KBM-7 (cell line): ENCODE measurements at places on chromosomes 5 and 9.

GRCh38 chr9:72649127-72649442, 127.7 kb downstream of the TMC1 start:
- no peak for DNase-seq

GRCh38 chr5:172501708-172502320, 47.5 kb upstream of the SH3PXD2B start:
- DNase-seq, result no peak

GRCh38 chr5:141806626-141807025, 71.6 kb downstream of the PCDH1 start:
- DNase-seq, result no peak

DNA sequence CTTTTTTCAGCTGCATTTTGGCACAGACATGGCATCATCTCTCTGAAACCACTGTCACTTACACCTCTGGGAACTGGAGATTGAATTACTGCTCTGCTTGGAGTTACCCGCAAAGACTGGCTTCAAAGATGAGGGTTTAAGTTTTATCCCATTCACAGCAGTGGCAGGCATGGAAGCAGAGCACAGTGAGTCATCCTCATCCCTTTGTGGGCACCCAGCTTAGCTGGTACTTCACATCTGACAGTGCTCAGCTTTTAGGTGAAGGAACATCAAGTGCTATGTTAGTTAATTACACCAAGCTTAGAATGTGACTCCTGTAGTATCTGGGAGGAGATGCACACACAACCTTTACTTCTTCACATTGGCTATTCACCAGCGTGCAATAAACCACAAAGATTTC, 24.8 kb upstream of the ALDH1A1 start:
- DNase-seq, result no peak

- DNase-seq, result no peak
Measured at GRCh38 chr5:10578293-10578665, 14.4 kb downstream of the ANKRD33B start.

DNA sequence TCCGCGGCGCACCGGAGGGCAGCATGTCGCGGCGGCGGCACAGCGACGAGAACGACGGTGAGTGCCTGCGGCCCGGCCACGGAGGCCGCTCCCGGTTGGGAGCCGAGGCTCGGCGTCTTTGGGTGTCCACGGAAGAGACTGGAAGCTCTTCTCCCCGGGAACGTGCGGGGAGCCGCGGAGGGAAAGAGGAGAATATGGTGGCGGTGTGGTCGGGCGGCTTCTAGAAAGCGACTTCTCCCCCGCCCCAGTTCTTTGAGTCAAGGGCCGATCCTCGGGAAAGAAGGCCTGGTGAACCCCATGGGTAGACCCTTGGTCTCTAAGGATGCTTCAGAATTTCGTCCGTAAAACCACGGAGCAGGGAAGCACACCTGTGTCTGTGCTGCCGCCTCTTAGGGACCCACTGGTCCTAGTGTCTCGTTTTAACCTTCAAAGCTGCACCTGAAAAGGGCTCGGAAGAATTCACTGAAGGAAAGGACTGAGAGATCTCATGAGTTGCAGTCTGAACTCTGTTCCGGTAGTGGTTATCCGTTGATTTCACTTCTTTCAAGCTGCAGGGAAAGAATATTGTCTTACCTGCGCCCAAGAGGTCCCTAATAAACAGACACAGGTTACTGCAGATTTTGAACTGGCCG, 354 bp downstream of the NCBP1 start:
- no peak for DNase-seq

- peak; percentile 18 for DNase-seq
Measured at GRCh38 chr5:37859805-37860204, 20.0 kb upstream of the GDNF start.

GRCh38 chr5:124570285-124571035, 176.0 kb downstream of the ZNF608 start:
- DNase-seq, result no peak

DNA sequence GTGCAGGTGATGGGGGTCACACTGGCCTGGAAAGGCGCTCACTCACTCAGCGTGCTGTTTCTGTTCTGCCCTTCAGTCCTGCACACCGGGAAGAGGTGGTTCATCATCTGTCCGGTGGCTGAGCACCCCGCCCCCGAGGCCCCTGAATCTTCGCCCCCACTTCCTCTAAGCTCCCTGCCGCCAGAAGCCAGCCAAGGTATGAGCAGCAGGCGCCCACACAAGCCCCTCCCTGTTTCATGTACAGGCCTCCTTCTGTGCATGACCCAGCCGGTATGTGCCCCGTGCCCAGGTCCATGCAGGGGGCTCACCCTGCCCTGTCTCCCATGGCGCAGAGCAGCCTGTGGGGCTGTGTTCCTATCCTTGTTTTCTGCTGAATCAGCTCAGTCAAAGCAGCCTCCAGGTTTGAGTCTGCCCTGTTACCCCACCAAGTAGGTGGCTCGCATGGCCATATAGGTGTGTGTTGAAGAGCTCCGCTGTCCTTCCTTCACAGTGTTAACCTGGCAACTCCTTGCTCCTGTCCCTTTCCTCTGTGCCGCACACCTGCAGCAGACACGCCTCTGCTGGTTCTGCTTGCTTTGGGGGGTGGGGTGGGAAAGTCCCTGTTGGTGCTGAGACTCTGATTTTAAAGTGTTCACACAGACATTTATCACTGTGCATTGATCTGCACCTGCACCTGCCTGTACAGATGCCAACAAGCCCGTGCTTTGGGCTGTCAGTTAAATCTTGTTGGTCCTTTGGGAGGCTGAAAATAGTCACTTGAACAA, 84.8 kb downstream of the WNK2 start:
- DNase-seq, result no peak

- DNase-seq, result peak; percentile 88
Measured at GRCh38 chr9:136372561-136373299, 739 bp downstream of the CARD9 start.

- DNase-seq, result no peak
Measured at GRCh38 chr9:129036923-129037766, 719 bp downstream of the MIGA2 start.

DNA sequence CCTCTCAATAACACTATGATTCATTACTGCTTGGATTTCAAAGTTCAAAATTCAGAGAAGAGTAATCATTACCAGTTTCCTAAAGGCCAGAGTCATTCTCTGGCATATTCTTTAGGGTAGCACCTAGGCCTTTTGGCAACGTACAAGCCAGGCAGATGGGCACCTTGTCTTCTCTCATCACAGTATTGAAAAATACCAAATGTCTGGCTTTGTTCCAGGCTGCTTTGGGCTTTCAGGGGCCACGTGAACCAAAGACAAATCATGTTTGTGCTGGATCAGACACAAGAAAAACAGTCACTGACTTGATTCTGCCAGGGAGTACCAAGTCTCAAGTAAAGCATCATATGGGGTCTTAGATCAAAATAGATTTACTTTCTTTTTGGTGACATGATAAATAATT, 15.5 kb downstream of the MEGF9 start:
- no peak for DNase-seq

DNA sequence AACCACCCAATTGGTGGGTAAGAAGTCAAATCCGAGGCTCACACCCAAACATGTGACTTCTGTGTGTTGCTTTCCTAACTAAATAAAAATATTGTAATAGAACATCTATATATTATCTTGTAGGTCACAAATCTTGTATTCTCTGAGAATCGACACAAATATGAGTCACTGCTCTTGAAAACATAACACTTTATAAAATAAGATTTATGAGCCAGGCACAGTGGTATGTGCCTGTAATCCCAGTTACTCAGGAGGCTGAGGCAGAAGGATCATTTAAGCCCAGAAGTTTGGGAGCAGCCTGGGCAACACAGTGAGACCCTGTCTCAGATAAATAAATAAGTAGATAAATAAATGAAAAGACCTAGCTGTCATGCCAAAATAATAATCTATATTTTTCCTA, 624.1 kb downstream of the ANXA1 start:
- no peak for DNase-seq

- DNase-seq, result no peak
Measured at GRCh38 chr5:124410539-124411488, 335.6 kb downstream of the ZNF608 start.

DNA sequence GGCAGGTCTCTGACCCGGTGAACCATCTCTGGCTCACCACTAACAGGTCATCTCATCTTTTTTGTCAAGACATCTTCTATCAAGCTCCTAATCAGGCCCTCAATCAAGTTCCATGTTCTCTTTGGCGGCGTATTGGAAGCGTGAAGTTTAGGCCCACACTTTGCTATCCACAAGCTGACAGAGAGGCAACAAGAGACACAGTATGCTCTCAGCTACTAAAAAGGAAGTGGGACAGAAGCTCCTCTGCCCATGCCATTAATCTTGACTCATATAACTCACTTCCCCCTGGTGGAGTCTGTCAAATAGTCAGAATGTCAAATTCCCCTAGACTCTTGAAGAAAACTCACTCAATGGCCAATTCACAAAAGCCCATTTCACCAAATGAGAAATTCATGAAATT, 77.6 kb upstream of the TMC1 start:
- peak; percentile 68 for DNase-seq

DNA sequence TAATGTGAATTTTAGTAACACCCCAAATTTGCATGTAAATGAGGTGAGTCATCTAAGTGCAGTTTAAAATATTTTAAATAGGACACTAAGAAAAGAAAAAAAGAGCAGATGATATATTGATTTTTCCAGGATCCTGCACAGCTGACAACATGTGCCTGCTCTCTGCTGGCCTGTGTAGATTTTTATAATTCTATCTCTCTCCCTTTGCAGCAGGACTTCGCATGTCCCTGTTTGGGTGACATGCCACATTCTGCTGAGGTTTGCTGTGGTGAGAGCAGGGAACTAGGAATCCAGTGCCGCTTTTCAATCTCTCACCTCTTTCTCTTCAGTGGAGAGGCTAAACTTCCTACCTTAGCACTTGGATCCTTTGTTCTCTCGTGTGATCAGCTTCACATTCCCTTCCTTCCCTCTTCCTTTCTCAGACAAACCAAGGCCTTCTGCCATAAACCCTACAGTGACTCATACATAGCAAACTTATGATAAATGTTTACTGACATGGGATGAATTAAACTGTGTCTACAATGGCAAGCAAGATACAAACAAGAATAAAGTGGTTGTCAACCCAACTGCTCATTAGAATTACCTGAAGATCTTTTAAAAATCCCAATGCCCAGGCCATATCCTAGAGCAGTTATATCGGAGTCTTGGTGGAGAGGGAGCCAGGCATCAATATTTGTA, 198.8 kb upstream of the EFNA5 start:
- DNase-seq, result no peak

GRCh38 chr9:92295827-92296258, 2.3 kb upstream of the IARS1 start:
- peak; percentile 91 for DNase-seq

DNA sequence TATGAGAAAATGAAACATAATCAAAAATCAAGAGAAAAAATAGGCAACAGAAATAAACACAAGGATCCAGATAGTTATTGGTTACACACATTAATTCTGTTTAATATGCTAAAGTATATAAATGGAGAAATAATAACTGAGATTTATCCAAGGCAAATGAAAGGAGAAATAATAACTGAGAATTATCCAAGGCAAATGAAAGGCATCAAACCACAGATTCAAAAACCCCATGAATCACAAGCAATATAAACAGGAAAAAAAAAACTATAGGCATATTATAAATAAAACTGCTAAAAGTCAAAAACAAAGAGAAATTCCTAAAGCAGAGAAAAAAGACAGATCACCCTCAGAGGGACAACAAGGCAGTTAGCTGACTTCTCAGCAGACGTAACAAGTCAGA, 10.9 kb downstream of the DUSP1 start:
- no peak for DNase-seq

- DNase-seq, result no peak
Measured at GRCh38 chr9:130425741-130426466, 18.9 kb upstream of the ASS1 start.

GRCh38 chr9:107142896-107143603, 140.0 kb upstream of the RAD23B start:
- no peak for DNase-seq

- no peak for DNase-seq
Measured at GRCh38 chr9:114696814-114697544, 15.0 kb upstream of the TEX48 start.

- peak; percentile 40 for DNase-seq
Measured at GRCh38 chr5:141349917-141350619, at the start of gene PCDHGB1. Gene PCDHGB1, plus strand, starts transcription at chr5:141350099. Its CDS starts 162 bp downstream, at chr5:141350261.

- DNase-seq, result no peak
Measured at GRCh38 chr5:54388811-54389210, 66.7 kb upstream of the HSPB3 start.

DNA sequence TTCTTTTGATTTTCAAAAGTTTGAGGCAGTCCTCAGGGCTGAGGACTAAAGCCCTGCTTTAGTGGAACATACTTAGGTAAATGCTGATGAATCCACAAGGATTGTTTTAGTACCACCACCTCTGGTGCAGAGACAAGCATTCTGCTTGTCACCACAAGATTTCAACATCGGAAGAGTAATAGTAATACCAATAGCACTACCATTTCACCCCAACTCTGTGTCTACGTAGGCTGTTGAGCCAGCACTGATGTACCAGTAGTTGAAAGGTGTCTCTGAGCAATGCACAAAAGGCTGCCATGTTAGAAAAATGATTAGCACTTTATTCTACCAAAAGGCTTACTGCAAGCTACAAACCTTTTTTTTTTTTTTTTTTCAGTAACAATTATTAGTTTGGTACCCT, 213.2 kb upstream of the SLC24A2 start:
- no peak for DNase-seq

GRCh38 chr9:103789686-103790085, 304.4 kb upstream of the SMC2 start:
- DNase-seq, result peak; percentile 7

GRCh38 chr5:108654051-108654450, 93.6 kb upstream of the FER start:
- no peak for DNase-seq

GRCh38 chr5:10432059-10433008, 9.3 kb upstream of the ROPN1L start:
- no peak for DNase-seq

DNA sequence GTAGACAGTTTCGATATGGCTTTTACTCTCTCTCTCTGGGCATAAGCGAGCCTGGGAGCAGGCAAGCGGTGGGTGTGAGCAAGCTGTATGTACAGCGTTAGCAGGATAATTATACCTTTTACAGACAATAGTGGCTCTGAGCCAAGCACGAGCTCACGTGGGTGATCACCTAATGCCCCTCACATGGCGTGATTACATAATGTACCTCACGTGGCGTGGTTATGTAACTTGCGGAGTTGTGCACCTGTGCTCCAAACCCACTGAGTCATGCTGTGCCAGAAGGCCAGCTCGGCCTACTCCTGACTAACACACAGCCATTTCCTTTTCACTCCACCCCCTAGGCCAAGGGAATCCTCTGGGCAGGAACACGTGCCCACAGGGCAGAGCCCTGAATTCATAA, 797.2 kb downstream of the EFNA5 start:
- DNase-seq, result no peak

GRCh38 chr9:72979405-72980100, 26.7 kb upstream of the ALDH1A1 start:
- DNase-seq, result no peak

GRCh38 chr9:16309469-16310271, 560.8 kb downstream of the BNC2 start:
- no peak for DNase-seq
